ENCODE measurements at places on chromosomes 2 and 18.

DNA sequence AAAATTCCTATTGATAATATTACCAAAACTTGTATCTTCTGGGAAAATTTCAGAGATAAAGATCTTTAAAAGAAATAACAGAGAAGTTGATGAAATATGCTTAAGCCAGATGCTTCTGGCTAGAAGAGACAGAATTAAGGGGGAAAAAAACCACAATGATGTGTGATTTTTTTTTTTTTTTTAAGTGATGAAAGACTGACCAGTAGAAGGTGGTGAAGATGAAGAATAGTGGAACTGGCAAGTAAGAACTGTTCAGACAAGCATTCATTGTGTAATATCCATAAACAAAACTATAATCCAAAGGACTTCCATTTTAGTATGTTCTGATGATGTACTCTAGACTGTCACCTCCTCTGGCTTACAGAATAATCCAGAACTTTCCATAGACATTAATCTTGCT lies 89.8 kb downstream of the INO80D start:
- H3K4me1 ChIP-seq: no peaks in the 10 kb centered on the region
- H3K27me3 ChIP-seq: no peaks in the 10 kb centered on the region
- no peak overlapping the region for H3K4me3 ChIP-seq
- no peak for DNase-seq
- H3K27ac ChIP-seq: no peak overlapping the region

GRCh38 chr18:14928396-14928795 lies 180.4 kb downstream of the ANKRD30B start:
- no peaks in the 10 kb centered on the region for H3K4me1 ChIP-seq
- no peak overlapping the region for H3K4me3 ChIP-seq
- no peaks in the 10 kb centered on the region for H3K36me3 ChIP-seq
- no peak overlapping the region for H3K27ac ChIP-seq
- no peaks in the 10 kb centered on the region for H3K27me3 ChIP-seq

DNA sequence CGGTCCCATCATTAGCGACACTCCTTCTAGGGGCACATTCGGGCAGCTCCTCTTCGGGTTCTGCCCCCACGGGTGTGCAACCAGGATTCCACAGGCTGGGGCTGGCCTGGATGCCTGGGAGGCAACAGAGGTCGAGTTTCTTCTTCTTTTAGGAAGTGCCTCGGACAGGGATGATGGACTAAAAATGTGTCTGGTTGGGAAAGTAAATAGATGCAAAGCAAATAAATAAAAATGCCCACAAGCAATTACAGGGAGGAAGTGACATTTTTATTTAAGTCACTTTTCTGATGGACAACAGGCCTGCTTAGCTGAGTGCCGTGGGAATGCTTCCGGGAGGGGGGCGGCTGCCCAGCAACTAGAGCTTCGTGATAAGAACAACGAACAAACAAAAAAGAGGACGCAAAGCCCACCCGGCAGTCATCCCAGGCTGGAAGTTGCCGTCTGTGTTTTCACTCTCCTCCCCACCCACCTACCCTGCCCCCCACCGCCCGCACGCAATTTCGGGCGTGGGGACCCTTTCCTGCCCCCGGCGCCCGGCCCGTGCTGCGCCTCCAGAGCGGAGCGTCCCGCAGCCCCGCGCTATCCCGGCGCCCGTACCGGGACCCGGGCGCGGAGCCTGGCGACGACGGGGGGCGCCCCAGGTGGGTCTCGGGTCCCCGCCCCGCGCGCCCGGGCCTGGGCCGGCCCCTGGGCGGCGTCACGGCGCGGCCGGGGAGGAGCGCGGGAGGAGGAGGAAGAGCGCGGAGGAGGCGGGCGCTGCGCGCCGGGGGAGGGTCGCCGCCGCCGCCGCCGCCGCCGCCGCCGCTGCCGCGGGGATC lies 412 bp upstream of the NCK2 start:
- no peaks in the 10 kb centered on the region for H3K27me3 ChIP-seq
- H3K27ac ChIP-seq: no peak overlapping the region
- no peaks in the 10 kb centered on the region for H3K36me3 ChIP-seq

- no peak overlapping the region for H3K4me3 ChIP-seq
- DNase-seq: no peak
- no peaks in the 10 kb centered on the region for H3K36me3 ChIP-seq
- H3K27me3 ChIP-seq: no peaks in the 10 kb centered on the region
Observed at GRCh38 chr2:3022841-3023372, 354.7 kb downstream of the EIPR1 start.

- no peaks in the 10 kb centered on the region for H3K27me3 ChIP-seq
- no peak for DNase-seq
- H3K36me3 ChIP-seq: peaks cover 7% of the 10 kb centered on the region
- no peak overlapping the region for H3K4me3 ChIP-seq
- H3K4me1 ChIP-seq: peaks cover 16% of the 10 kb centered on the region
Observed at GRCh38 chr2:26081556-26081955, 47.7 kb downstream of the RAB10 start.

GRCh38 chr2:50102383-50102782 lies 929.5 kb downstream of the NRXN1 start:
- H3K36me3 ChIP-seq: no peaks in the 10 kb centered on the region
- H3K27ac ChIP-seq: no peak overlapping the region
- no peak overlapping the region for H3K4me3 ChIP-seq

GRCh38 chr2:128379021-128380015 lies 60.6 kb upstream of the HS6ST1 start:
- no peak overlapping the region for H3K4me3 ChIP-seq
- H3K4me1 ChIP-seq: peaks cover 27% of the 10 kb centered on the region
- H3K36me3 ChIP-seq: no peaks in the 10 kb centered on the region
- DNase-seq: peak; percentile 68

DNA sequence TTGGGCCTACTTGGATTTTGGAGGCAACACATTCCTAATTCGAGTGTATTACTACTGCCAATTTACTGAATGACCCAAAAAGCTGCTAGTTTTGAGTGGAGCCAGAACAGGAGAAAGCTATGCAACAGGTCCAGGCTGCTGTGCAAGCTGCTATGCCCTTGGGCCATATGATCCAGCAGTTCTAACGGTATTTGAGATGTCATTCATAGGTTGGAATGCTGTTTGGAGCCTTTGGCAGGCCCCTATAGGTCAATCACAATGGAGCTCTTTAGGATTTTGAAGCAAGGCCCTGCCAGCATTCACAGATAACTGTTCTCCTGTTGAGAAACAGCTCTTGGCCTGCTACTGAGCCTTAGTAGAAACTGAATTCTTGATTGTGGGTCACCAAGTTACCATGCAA lies 368.7 kb downstream of the CDH19 start:
- no peaks in the 10 kb centered on the region for H3K36me3 ChIP-seq
- no peaks in the 10 kb centered on the region for H3K4me1 ChIP-seq
- no peak overlapping the region for H3K27ac ChIP-seq

- H3K36me3 ChIP-seq: no peaks in the 10 kb centered on the region
- no peaks in the 10 kb centered on the region for H3K4me1 ChIP-seq
- no peak for DNase-seq
- no peak overlapping the region for H3K4me3 ChIP-seq
- H3K27me3 ChIP-seq: no peaks in the 10 kb centered on the region
Observed at GRCh38 chr2:36068086-36068485, 287.5 kb upstream of the CRIM1 start.

- H3K4me1 ChIP-seq: no peaks in the 10 kb centered on the region
- no peaks in the 10 kb centered on the region for H3K36me3 ChIP-seq
- H3K27ac ChIP-seq: peak within 1 kb of the TSS; percentile 30
- DNase-seq: peak; percentile 58
- peak within 1 kb of the TSS; percentile 63 for H3K4me3 ChIP-seq
Observed at GRCh38 chr2:219309278-219309677, at the start of gene PTPRN. TSS of gene PTPRN (minus strand) at chr2:219309401. CDS start at chr2:219309332, 69 bp downstream.

GRCh38 chr18:66548747-66549146 lies 55.1 kb downstream of the CDH19 start:
- no peak overlapping the region for H3K4me3 ChIP-seq
- no peaks in the 10 kb centered on the region for H3K36me3 ChIP-seq
- H3K27me3 ChIP-seq: no peaks in the 10 kb centered on the region
- H3K4me1 ChIP-seq: no peaks in the 10 kb centered on the region

DNA sequence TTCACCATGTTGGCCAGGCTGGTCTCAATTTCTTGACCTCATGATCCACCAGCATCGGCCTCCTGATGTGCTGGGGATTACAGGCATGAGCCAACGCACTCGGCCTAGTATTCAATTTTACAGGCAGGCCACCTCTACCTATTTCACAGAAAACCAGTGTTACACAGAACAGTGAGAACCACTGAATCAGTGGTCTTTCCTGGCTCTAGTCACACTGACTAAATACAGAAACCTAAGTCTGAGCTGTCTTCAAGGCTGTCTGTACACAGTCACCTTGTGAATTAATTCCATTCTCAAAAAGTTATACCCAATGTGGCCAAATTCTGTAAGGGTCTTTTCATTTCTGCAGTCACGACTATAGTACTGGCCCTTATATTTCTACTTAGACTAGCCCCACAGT lies 3.5 kb downstream of the RNF149 start:
- H3K27ac ChIP-seq: peak overlapping the region; percentile 95
- H3K4me1 ChIP-seq: peaks cover 27% of the 10 kb centered on the region
- H3K27me3 ChIP-seq: no peaks in the 10 kb centered on the region
- H3K36me3 ChIP-seq: no peaks in the 10 kb centered on the region

GRCh38 chr2:181517685-181518301 lies 60.6 kb downstream of the ITGA4 start:
- H3K27ac ChIP-seq: no peak overlapping the region
- no peaks in the 10 kb centered on the region for H3K27me3 ChIP-seq
- no peak for DNase-seq

DNA sequence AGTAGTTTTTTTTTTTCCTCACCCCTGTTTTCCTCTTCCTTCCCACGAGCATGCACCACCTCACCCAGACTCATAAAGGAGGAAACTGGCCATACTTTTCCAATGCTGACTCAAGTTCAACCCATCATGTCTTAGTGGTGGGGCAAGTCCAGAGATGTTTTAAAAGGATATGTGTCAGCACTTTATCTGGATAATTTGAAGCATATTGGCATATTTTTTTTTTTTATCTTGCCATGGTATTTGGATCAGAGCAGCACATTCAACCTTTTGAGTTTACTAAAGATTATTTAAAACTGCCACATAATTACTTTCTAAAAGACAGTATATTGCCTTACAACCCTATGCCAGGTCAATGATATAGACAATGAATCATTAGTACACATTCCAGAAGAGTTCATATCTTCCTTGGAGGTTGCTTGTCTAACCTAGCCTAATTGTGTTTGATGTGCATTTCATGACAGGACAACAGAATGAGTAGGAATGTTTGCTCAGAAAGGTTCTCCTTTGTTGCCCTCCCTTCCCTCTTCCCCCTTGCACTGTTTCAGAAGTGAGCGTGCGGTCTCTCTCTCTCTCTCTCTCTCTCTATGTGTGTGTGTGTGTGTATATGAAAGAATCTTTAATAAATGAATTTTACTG lies 950.7 kb upstream of the FAM98A start:
- H3K27ac ChIP-seq: no peak overlapping the region
- no peaks in the 10 kb centered on the region for H3K27me3 ChIP-seq
- no peaks in the 10 kb centered on the region for H3K4me1 ChIP-seq
- no peak overlapping the region for H3K4me3 ChIP-seq
- DNase-seq: no peak

DNA sequence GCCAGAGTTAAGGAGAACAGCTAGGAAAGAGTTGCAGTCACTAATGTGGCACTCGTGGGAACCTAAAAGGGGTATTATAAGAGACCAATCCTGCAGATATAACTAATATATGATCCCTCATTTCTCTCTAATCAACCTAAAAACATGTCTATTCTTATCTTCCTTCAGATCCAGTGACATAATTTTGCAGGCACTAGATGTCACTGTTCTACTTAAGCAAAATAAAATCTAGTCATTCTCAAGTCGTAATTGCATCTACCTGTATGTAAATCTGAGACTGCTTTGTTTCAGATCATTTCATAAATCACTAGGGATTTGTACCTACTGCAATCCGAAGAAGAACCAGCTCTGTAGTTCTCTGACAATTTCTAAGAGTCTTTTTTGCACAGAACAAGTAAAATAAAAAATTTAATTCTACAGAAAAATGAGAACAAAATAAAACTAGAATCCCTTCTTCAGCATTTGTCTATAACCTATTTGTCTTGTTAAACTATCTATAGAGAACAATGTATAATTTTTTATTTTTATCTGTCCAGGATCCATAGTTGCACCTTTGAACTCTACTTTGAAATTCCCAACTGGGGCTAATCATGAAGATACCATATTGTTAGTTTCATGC lies 56.5 kb upstream of the ERBB4 start:
- no peaks in the 10 kb centered on the region for H3K36me3 ChIP-seq
- peak; percentile 39 for DNase-seq
- peaks cover 14% of the 10 kb centered on the region for H3K4me1 ChIP-seq
- no peak overlapping the region for H3K4me3 ChIP-seq
- no peaks in the 10 kb centered on the region for H3K27me3 ChIP-seq

GRCh38 chr2:180413336-180413735 lies 406.2 kb upstream of the CWC22 start:
- H3K36me3 ChIP-seq: no peaks in the 10 kb centered on the region
- no peaks in the 10 kb centered on the region for H3K27me3 ChIP-seq
- no peak overlapping the region for H3K4me3 ChIP-seq
- H3K27ac ChIP-seq: no peak overlapping the region
- no peaks in the 10 kb centered on the region for H3K4me1 ChIP-seq

- H3K27ac ChIP-seq: peak overlapping the region; percentile 44
- peak overlapping the region; percentile 73 for H3K4me3 ChIP-seq
- peaks cover 13% of the 10 kb centered on the region for H3K4me1 ChIP-seq
- 0 out of 2 replicates have a peak, but pooled peaks cover 2% of the 10 kb centered on the region for H3K27me3 ChIP-seq
- peak; percentile 58 for DNase-seq
- no peaks in the 10 kb centered on the region for H3K36me3 ChIP-seq
Observed at GRCh38 chr2:239399921-239400595, 762 bp downstream of the HDAC4 start.

- no peak overlapping the region for H3K27ac ChIP-seq
- H3K4me3 ChIP-seq: no peak overlapping the region
- no peaks in the 10 kb centered on the region for H3K27me3 ChIP-seq
- DNase-seq: no peak
- H3K36me3 ChIP-seq: no peaks in the 10 kb centered on the region
- no peaks in the 10 kb centered on the region for H3K4me1 ChIP-seq
Observed at GRCh38 chr18:63192885-63193349, 126.7 kb downstream of the BCL2 start.

DNA sequence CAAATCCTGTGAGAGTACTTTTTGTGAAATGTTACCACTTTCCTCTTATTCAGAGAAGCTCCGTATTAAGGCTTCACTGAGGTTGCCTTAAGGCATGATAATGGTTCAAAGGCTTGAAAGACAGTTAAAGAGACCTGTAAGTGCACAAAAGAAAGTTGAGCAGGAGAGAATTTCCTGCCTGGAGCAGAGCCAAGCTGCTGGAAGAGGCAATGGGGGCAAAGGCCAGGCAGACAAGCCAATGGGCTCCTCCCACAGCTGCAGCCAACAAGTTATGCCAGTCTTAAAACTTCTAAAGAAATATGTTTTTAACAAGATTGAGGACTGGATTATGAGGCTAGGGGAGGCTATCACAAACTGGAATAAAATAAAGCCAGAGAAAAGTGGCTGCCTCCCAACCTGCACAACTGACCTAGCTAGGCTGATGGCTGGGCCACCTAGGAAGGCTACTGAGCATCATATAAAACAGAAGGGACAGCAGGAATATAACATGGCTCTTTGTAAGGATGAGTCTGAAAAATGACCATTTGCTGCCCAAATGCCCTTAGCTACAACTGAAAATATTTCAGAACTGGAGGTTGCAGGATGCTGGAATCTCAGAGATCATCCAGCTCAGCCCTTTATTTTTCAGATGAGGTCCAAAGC lies 2.1 kb downstream of the IL1B start:
- H3K27ac ChIP-seq: no peak overlapping the region
- no peaks in the 10 kb centered on the region for H3K27me3 ChIP-seq
- DNase-seq: no peak
- no peaks in the 10 kb centered on the region for H3K36me3 ChIP-seq
- H3K4me3 ChIP-seq: no peak overlapping the region
- H3K4me1 ChIP-seq: peaks cover 30% of the 10 kb centered on the region

All from GM23248 (cell line).